ENCODE measurements at places on chromosomes 4 and X.
A peak's percentile ranks its signal among the peaks of the same experiment; 100 is the strongest.

- DNase-seq = peak; percentile 23
Observed at GRCh38 chr4:140071806-140072205, 82.2 kb downstream of the MAML3 start.

GRCh38 chr4:132513491-132513890, 635.6 kb upstream of the PCDH10 start:
- DNase-seq = no peak

DNA sequence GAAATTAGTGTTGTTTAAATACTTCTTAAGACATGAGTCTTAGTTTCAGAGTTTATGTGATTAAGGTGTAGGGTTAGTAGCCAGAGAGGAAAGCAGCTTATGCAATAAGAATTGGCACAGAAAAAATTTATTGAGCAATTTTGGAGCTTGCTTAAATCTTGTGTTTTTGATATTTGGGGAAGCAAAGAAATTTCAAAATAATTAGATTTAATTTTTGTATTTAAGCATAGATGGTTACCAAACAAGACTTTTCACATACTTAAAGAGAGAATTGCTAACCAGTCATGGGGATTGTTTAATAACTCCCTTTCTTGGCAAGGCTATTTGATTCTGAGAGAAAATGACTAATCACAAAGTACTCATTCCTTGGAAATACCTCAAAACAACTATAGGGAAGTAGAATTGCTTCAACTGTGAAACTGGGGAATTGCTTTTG, 202.0 kb upstream of the GRID2 start:
- no peak for DNase-seq

- DNase-seq = no peak
Observed at GRCh38 chr4:56092540-56092939, 143.8 kb downstream of the CEP135 start.

DNA sequence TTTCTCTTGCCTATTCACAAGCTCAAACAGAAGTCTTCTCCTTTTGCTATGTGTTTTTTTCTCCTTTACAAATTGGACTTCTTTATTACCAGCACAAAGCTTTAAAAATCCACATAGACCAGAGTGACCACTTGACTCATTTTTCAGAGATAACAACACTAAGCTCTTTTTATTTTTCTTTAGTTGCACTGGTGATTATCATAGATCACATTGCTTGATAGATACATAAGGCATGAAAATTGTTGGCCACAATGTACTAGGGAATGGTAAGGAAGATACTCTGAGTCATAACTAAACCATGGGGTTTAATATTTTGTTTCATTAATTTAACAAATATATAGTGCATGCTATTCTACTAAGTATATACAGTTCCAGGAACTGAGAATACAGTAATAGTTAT, 159.0 kb downstream of the GASK1B start:
- DNase-seq = no peak

GRCh38 chr4:173273941-173274340, 60.2 kb downstream of the HMGB2 start:
- no peak for DNase-seq

DNA sequence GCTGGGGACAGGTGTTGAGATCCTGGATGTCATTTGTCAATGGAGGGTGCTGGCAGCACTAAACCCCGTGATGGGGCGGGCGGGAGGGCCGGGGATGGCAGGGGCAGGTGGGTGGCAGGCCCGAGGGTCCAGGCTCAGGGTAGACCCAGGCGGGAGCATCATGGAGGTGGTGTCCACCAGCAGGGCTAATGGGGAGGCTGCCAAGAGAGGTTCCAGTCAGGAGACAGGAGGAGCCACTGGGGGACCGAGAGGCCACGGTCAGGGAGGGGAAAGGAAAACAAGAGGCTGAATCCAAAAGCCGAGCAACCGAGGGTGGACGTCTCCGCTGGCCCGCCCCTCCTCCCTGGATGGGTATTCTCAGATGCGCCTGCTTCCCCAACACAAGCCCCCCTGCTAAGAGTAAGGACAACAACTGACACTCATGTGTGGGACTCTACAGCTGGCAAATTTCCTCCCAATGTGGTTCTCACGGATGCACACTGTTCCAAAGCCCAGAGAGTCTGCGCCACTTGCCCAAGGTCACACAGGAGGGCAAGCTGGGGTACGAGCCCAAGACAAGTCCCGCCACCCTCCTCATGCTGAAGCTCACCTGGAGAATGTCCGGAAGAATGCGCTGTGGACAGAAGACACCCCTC, 132.0 kb downstream of the CPZ start:
- DNase-seq = no peak

- no peak for DNase-seq
Observed at GRCh38 chr4:38152721-38153386, 192.7 kb downstream of the PTTG2 start.

DNA sequence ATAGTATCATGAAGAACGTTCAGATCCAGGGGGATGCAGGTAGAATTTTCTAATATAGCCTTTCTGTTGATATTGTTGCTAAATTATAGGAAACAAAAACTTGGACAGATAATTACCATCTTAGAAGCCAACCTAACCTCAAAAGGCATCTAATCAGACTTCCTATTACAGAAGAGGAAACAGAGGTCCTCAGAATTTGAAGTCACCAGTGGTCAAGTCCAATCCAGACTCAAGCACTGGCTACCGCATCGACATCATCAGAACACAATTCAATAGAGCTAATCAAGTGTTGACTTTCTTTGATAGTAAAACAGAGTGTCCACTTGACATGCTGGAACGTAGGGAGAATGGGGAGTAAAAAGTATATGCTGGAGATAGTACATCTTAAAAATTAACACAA, 10.3 kb upstream of the ATP10D start:
- DNase-seq = no peak

DNA sequence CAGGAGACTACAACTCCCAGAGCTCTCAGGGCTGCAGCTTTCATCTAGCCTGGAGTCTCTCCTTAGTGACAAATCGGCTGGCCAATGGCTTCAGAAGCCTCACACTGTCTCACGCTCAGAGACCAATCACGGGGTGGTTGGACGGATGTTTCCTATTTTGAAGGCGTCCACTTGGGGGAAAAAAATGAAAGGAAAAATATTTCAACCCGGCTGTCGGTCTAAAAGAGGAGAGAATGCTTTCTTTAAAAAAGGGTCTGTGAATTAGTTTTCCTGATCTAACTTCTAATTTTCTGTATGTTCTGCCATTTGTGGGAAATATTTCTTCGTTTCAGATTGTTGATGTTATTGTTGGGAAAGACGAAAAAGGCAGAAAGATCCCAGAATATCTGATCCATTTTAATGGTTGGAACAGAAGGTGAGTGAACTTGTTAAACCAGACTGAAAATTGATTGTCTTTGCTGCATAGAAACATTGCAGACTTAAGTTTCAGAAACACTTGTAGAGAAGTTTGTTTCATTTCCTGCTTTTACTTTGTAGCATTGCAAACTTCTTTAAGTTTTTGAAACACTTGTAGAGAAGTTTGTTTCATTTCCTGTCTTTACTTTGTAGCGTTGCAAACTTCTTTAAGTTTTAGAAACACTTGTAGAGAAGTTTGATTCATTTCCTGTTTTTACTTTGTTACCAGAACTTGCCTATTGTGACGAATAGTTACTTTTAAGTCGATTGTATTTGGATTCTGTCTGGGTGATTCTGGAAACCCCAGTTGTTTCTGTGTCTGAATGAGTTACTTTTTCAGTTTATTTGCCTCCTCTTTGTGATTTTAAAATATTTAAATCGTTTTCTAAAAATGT, 1.6 kb downstream of the MSL3 start:
- peak; percentile 41 for DNase-seq

GRCh38 chr4:142427456-142427855, 418.6 kb downstream of the INPP4B start:
- DNase-seq = no peak

GRCh38 chr4:124459941-124460310, 252.6 kb downstream of the ANKRD50 start:
- no peak for DNase-seq

- DNase-seq = no peak
Observed at GRCh38 chr4:147589586-147589985, 27.6 kb upstream of the TMEM184C start.

- no peak for DNase-seq
Observed at GRCh38 chr4:75702919-75703411, 21.4 kb upstream of the USO1 start.

- no peak for DNase-seq
Observed at GRCh38 chr4:182540496-182540895, 297.3 kb downstream of the TENM3 start.

DNA sequence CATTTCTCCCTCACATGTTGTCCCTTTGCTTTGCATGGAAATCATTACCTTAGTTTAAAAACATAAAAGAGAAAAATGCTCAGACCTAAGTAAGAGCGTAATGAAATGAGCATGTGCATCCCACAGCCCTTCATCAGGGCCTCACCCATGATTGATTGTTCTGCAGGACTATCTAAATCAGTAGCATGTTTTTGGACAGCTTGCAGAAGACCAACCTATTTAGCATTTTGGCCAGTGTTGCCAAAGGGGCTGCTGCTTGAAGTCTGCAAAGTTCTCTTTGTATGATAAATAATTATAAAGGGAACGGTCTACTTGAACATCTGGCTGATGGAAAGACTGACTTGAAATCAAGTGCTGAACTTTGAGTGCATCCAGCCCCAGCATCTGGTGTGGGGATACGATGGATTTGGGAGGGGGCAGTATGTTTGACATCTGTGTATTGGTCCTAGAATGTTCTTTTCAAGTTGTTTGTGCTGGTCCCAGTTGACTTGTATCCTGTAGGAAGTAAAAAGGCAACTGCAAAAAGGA, 76.1 kb upstream of the LIMCH1 start:
- no peak for DNase-seq

DNA sequence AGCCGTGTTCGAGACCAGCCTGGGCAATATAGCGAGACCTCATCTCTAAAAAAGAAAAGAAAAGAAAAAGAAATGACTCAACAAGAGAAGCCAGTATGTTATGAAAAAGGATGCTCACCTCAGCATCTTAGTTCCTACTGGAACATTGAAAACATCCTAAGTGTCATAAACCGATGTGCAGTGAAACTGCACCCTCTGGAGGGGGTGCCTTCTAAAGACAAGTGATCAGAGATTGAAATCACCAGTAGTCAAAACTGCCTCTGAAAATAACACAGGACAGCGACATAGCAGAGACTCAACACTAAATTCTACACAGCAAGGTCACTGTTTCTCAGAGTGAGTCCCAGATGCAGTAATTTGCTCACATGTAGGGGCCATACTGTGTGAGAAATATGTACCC, 28.0 kb upstream of the ATP6AP2 start:
- no peak for DNase-seq

GRCh38 chr4:110188113-110188512, 10.3 kb downstream of the ELOVL6 start:
- no peak for DNase-seq

- DNase-seq = no peak
Observed at GRCh38 chr4:142314247-142314646, 531.9 kb downstream of the INPP4B start.

- DNase-seq = no peak
Observed at GRCh38 chr4:65645185-65645584, 25.1 kb downstream of the EPHA5 start.

GRCh38 chr4:154467886-154468285, 23.7 kb downstream of the DCHS2 start:
- DNase-seq = no peak

DNA sequence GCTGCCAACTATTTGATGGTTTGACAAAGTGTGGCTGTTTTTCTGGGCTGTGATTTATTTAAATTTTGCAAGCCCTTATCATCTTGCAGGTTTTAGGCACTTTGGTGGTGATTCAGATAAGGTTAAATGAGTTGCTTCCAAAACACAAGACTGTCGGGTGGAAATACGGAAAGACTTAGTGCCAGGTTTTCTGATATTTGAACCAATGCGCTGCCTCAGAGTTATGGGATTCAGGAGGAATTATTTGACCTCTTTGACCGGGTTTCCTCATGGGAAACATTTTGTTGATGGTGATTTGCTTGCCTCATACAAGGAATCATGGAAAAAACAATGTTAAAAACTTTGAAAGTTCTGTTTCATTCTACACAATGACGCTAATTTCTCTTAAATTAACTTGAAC, 136.1 kb upstream of the MAP9 start:
- DNase-seq = no peak

- DNase-seq = no peak
Observed at GRCh38 chr4:124111922-124112321, 600.6 kb downstream of the ANKRD50 start.

DNA sequence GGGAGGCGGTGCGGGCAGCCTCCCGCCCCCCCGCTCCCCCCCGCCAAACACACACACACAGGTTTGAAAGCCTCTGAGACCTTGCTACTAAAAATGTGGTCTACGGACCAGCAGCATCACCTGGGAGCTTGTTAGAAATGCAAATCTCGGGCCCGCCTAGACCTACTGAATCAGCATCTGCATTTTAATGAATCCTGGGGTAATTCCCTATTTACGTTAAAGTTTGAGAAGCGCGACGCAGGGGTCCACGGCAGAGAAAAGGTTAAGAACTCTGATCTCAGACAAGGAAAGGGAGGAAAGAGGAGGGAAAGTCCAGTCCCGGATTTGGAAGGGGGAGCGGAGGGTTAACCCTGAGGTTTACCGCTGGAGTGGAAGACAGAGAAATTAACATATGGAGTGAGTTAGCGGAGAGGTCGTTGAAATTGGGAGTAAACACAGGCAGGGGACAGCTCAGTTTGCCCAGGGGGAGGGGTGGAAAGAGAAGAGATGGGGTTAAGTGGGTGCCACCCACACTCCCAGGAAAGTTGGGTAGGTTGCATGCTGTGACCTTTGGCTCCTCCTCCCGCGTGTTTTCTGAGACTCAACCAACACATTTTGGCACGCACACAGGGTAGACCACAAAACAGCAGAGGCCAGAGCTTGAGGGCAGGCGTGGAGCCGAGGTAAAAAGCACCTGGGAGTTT, 483.6 kb downstream of the BCOR start:
- no peak for DNase-seq

- no peak for DNase-seq
Observed at GRCh38 chr4:86160426-86160825, 199.4 kb downstream of the MAPK10 start.

DNA sequence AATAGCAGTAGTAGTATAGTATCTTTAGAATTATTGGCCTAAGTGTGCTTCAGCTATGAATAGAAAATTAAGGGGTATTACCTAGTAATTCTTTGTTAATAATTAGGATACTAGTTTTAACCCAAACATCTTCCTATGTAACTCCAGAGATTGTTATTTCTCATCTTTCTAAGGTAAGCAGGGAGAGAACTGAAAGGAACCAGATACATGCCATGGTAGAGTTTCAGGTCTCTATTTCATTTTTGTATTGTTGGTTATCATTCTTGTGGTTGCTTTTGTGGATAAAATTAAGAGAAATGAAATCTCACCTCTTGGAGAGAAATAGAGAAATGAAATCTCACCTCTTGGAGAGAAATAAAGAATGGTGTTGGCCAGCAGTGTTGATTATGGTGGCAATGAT, 597.1 kb upstream of the CT83 start:
- no peak for DNase-seq

GRCh38 chr4:145181091-145181501, 707 bp upstream of the OTUD4 start:
- DNase-seq = no peak

GRCh38 chrX:122092978-122093377, 1045.6 kb downstream of the GLUD2 start:
- DNase-seq = no peak

DNA sequence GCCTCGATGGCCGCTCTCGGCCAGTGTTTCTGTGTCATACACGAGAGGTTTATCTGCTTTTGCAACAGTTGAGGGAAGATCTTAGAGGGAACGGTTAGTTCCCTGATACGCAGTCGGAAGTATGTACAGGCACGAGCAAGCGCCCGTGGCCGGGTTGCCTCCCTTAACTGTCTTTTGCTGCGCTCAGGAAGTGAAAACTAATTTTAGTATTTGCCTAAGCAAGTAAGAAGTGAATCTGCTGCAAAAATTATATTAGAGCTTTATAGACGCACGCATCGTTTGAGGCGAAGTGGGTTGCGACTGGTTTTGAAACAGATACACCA, 695 bp downstream of the MTM1 start:
- DNase-seq = no peak

- DNase-seq = no peak
Observed at GRCh38 chr4:150079081-150079581, 886 bp downstream of the DCLK2 start.

Data from stimulated activated CD8-positive, alpha-beta memory T cell treated with anti-CD3 and anti-CD28 coated beads, Interleukin-2, amount 100 ng/mL, for 1 hour (primary cell).